ENCODE measurements at places on chromosomes 2 and 18.
A peak's percentile ranks its signal among the peaks of the same experiment; 100 is the strongest.

DNA sequence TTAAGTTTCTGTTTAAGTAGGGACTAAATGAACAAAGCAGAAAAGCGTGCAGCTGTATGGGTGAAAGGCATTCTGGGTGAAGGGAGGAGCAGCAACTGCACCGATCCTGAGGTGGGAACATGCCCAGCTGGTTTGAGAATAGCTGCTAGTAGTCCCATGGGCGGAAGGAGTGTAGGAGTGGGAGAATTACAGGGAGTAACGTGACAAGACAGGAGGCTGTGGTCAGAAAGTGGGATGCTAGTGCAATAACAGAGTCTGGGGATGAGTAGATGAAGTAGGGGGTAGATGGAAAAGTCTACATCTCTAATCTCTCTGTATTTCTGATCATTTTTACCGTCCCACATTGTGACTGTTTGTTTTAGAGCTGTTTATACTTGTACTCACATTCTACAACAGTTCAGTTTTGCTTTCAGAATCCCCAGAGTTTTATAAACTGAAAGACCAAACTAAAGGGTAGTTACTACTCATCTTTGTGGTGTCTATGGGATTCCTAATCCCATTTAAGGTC lies 118.9 kb downstream of the LCLAT1 start:
- no peak for DNase-seq

DNA sequence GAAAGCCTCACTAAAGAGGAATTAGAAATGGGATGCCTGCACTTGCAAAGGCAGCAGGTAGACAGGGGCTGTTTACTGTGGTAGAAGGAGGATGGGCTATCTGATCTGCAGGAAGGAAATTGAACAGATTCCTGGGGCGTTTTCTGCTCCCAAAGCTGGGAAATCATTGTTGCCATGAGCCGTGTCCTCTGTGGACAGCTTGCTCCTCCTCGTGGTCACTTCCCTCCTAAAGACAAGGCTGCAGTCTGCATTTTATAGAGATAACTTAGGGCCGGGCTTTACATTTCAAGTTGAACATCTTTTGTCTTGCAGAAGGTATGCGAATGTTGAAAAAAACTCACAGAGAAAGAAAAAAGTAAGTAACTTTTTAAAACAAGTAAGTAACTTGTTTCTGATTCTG lies 50.9 kb downstream of the DCDC2C start:
- DNase-seq, result no peak

DNA sequence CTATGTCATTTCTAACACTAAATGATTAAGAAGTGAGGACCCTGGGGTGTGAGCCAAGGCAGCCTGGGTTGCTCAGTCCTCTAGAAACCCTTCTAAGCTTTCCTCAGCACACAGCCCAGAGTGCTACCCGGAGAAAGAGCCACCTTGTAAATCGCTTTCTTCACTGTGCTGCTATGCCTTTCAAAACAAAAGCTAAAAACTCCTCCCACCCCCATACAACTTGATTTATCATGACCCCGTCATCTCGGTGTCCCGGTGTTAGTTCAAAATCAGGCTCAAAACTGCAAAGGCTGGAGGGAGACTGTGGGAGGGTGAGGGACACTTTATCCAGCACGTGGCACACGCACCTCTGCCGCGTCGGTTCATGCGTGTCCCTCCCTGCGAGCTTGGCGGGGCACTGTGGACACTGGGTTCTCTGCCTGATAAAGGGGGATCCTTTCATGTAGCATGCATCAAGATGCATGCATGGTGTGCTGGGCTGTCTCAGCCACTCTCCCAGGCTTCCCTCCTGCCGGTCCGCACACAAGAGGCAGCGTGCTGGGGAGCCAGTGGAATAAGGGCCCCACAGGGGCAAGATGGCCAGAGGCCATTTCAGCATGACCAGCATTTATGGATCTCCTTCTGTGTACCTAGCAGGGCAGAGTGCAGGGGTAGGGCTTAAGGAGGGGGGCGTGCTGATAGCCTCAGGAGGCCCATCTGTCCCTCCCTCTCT lies 170.4 kb downstream of the SMAD7 start:
- DNase-seq, result no peak

DNA sequence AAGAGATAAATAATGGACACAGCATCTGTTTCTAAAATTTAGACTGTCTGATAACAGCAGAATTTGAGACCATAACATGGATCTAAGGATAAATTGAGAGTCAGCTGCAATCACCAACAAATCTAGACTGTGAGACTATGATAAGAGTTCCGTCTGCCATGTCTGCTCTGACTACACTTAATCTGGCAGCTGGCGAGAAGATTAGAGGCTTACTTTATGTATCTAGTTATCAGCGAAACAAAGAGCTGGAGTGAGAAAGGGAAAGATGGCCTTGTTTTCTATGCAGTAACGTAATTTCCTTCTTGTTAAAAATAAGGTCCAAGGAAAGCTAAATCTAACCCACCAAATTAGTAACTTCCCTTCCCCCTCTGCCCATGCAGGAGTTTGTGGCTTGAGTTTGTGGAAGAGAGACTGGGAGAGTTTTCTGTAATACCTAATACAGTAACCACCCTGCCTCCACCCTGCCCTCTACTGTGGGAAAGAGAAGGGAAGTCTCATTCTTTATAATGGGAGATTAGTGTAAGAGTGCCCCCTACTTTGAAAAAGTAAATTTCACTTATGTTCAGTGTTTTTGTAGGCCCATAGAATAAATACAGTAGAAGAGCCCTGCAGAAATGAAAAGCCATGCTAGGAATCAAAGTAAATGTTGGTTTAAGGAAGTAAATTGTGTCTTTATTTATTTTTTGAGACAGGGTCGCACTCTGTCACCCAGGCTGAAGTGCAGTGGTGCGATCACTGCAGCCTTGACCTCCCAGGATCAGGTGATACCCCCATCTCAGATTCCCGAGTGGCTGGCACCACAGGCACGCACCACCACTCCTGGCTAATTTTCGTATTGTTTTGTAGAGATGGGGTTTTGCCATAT lies 27.5 kb downstream of the EML4 start:
- DNase-seq, result peak; percentile 87

DNA sequence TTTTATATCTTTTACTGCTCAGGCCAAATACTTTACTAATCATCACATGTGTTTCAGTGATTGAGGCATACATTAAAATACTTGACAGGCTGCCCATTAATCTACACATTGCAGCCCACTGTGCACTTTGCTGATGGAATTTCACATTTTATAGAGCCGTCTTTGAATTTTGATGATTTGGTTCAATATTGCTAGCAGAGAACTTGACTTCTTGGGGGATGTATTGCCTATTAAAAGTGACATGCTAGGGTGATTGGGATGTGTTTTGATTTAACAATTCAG lies 1291.0 kb upstream of the GYPC start:
- no peak for DNase-seq

GRCh38 chr2:97733341-97734035 lies 20.1 kb downstream of the ZAP70 start:
- no peak for DNase-seq

GRCh38 chr2:37896319-37896718 lies 28.8 kb upstream of the RMDN2 start:
- DNase-seq, result no peak

DNA sequence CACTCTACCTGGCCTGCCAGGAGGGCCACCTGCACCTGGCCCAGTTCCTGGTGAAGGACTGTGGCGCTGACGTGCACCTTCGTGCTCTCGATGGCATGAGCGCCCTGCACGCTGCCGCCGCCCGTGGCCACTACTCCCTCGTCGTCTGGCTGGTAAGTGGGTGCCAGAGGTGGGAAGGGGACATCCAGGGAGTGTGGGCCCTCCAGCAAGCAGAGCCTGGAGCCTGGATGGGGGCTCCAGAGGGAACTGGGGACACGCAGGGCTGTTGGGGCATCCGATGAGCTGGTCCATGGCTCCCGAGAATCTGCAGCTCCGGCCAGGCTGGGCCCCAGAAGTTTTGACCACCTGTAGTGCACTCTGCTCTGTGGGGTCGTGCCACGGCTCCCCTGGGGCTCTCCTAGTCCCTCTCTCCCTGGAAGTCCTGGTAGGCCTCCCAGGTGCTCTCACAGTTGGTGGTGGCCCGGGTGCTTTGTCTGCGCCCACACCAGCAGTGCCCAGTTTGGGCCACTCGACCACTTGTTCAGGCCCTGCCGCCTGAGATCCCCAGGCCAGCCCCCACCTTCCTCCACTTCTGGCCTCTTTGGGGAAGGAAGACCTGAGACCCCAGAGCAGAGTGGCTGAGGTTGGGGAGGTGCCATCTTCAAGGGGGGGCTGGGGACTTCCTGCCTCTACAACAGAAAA lies 4.7 kb downstream of the ESPNL start:
- no peak for DNase-seq

- DNase-seq, result no peak
Measured at GRCh38 chr2:16330982-16331381, 334.7 kb downstream of the CYRIA start.

DNA sequence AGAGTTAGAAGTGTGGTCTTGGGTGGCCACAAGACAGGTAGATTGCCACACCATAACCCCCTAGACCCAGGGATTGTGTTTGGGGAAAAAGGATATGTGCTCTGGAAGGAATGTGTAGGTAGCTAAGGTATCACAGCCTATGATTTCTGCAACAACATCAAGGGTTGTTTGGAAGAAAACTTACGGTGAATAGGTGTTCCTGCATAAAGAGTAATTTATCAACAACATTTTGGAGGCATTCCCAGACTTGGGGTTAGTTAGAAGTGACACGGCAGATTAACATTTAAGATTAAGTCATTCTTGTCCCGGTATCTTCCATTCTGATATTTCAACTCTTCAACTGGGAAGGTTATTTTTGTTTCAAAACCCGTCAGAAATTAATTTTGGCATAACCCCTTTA lies 65.5 kb downstream of the SPP2 start:
- DNase-seq, result no peak

- DNase-seq, result no peak
Measured at GRCh38 chr2:58110765-58111164, 64.2 kb downstream of the VRK2 start.

DNA sequence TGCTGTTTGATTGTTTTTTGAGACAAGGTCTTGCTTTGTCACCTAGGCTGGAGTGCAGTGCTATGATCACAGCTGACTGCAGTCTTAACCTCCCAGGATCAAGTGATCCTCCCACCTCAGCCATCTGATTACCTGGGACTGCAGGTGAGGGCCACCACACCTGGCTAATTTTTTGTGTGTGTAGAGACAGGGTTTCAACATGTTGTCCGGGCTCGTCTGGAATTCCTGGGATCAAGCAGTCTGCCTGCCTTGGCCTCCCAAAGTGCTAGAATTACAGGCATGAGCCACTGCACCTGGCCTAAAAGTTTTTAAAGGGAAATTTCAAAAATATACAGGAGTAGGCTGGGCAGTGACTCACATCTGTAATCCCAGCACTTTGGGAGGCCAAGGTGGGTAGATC lies 22.4 kb downstream of the CARF start:
- DNase-seq, result no peak

GRCh38 chr2:173463846-173464245 lies 109.2 kb downstream of the CDCA7 start:
- no peak for DNase-seq

DNA sequence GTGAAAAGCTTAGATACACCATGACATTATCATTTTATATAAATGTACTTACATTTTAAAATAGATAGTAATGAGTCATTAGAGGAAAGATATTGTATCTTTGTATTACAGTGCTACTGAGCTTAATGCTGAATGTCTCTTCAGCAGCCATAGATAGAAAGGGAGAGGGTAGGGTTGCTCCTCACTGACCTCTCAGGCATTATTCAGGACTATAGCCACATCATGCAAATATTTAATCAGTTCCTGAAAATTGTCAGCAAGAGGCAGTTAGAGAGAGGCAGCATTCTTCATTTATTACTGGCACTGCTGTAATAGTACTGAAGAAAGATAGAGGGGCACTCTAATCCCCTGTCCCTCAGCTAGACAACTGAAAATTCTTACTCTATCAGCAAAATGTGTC lies 242.0 kb upstream of the TANK start:
- DNase-seq, result no peak

GRCh38 chr2:100616841-100617390 lies 54.1 kb downstream of the PDCL3 start:
- no peak for DNase-seq

GRCh38 chr2:179861027-179861415 lies 391 bp downstream of the ZNF385B start:
- DNase-seq, result peak; percentile 7

DNA sequence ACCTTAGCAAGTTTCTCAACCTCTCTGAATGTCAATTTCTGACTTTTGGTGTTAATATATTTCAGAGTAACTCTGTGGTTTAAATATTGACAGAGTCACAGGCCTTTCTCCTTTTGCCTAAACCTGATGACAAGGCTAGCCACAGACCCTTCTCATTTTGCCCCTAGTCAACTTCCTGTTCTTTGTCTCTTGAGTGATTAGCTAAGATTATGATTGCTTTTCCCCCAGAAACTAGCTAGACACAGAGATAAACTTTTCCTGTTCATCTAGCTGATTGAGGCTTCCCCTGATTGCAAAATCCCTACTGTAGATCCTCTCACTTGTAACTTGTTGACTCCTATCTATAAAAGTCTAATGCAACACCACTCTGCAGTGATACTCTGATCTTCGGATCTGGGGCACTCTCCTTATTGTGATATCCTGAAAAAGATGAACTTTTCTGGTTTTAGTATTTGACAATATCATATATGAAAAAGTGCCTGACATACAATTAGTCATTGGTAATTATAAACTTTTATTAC lies 241.4 kb downstream of the ZNF385B start:
- no peak for DNase-seq

DNA sequence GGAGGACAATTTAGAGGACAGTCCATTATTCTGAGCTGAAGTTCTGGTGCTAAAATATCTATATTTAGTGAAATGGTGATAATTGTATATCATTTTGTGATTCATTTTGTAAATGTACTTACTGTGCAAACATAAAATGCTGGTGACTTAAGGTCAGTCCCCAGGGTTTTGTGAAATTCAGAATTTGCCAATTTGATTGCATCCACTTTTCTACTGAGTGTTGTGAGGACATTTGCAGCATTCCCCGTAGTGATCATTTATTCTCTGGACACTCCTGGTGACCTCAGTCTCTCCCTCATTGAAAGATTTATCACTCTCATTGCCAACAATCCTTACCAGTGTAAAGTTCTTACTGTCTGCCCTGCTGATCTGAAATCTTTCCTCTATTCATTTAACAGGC lies 98.2 kb downstream of the SOCS6 start:
- no peak for DNase-seq

- no peak for DNase-seq
Measured at GRCh38 chr2:106144621-106145331, 49.3 kb downstream of the UXS1 start.

GRCh38 chr18:9860682-9861081 lies 25.1 kb upstream of the TXNDC2 start:
- no peak for DNase-seq

- DNase-seq, result no peak
Measured at GRCh38 chr18:51727780-51728179, 530.3 kb upstream of the MEX3C start.

DNA sequence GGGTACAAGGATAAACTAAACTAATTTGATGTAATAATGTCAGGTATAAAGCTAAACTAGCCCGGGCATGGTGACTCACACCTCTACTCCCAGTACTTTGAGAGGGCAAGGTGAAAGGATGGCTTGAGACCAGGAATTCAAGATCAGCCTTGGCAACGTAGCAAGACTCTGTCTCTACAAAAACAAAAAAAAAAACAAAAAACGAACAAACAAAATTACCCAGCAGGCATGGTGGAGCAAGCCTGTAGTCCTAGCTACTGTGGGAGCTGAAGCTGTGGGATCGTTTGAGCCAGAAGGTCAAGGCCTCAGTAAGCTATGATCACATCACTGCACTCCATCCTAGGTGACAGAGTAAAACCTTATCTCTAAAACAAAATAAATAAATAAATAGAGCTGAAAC lies 131.8 kb upstream of the KYNU start:
- peak; percentile 98 for DNase-seq

GRCh38 chr2:27249891-27250651 lies 12.8 kb downstream of the SLC30A3 start:
- no peak for DNase-seq

- DNase-seq, result no peak
Measured at GRCh38 chr2:169222665-169223064, 139.7 kb downstream of the LRP2 start.
